ENCODE measurements at places on chromosomes 5 and 9.
A peak's percentile ranks its signal among the peaks of the same experiment; 100 is the strongest.

DNA sequence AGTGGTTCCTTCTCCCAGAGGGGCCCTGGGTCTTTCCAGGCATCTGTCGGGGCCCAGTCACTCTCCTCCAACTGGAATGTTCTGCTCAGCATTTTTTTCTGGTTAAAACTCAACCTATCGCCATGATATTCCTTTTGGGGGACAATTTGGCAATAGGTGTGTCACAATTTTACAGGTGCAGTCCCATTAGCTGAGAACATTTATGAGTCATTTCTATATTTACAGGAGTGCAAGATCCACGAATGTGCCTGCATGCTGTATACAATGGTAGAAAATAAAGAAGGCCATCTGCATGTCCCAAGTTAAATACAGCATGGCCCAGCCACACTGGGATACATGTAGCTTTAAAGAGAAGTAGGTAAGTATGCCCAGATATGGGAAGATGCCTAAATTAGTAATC, 28.8 kb upstream of the SEMA4D start:
- DNase-seq = no peak

GRCh38 chr5:2687746-2688145, 63.7 kb downstream of the IRX2 start:
- no peak for DNase-seq

DNA sequence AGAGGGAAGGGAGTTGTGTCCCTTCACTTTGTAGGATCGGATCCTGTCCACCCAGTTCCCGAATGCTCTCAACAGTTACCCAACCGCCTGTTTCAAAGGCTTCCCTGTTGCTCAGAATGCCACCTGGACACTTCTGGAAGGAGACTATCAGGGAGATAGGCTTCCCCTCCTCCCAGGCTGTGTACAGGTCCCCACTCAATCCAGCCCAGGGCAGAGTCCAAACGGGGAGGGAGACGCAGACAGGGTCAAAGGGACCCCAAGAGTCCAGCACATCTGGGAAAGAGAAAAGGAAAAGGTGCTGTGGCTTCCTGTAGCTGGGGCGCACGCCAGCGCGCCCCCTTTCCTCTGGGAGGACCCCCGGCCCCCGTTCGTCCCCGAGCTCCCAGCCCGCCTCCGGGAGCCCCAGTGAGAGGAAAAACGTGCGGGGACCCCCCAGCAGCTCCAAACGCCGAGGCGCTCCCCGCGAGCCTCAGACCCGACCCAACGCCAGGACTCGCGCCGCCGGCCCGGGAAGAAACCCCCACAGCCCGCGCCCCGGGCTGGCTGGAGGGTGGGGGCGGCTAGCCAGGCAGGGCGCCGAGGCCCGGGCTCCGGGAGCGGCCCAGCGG, 640 bp downstream of the SURF4 start:
- peak; percentile 44 for DNase-seq

- DNase-seq = peak; percentile 54
Observed at GRCh38 chr9:74742792-74743730, 144.7 kb downstream of the TRPM6 start.

DNA sequence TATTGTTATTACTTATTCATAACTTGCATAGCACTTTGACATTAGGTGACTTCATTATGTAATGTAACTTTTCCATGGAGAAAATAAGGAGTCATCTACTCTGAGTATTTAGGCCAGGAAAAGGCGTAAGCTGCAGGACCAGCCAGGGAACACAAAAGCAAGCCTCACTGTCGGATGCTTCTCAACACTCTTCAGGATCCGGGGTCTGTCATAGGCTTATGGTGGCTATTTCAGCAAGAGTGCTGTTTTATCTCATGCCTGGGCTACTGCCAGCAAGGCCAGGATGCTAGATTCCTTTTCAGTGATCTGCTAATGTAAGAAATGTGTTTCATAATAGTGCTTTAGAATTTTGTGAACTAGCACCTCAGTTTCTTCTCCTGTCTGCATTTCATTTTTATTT, 162.4 kb downstream of the CHSY3 start:
- DNase-seq = peak; percentile 67

DNA sequence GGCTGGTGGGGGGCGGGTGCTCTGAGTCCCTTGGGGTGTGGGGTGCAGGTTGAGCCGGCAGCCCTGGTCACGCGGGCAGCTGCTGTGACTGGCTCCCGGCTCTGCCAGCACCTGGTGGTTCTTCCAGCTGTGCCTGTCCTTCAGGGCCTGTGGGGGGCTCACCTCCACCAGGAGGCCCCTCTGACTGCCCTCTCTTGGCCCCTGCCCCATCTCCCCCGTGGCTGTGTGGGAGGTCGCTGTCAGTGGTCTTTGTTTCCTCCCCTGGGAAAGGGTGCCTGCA, 3.3 kb downstream of the RXRA start:
- no peak for DNase-seq

GRCh38 chr5:112308608-112309007, 110.5 kb downstream of the EPB41L4A start:
- peak; percentile 4 for DNase-seq

DNA sequence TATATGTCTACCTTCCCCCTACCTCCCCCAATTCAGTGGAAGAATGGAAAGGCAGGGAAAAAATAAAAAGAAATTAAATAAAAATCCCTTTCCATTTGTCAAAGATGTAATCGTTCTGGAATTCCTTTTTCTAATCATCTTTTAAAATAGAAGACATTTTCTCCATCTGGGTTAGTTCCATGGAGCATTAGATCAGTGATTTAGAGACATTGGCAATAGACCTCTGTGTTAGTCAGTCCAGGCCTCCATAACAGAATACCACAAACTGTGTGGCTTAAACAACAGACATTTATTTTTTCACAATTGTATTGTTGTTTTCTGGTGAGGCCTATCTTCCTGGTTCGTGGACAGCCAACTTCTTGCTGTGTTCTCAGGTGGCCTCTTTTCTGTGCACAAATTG, 516.6 kb upstream of the DAB2 start:
- DNase-seq = no peak

- peak; percentile 67 for DNase-seq
Observed at GRCh38 chr9:19148187-19148586, 20.9 kb upstream of the PLIN2 start.

DNA sequence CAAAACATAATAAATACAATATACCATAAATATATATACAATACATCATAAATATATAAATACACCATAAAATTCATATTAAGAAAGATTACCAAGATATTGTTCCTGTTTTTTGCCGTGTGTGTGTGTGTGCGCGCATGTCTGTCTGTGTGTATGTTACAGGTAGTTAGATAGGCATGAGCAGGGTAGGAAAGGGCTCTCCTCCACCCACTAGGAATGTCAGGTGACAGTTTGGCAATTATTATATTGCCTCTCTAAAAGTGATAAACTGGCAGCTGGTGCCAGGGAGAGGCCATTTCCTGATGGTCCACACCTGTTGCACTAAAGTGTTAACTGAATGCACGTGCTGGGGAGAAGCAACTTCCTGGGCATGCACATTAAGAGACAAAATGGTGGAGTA, 232.8 kb downstream of the ADAMTS6 start:
- no peak for DNase-seq

- peak; percentile 8 for DNase-seq
Observed at GRCh38 chr5:34412736-34413135, 243.4 kb upstream of the RAI14 start.

GRCh38 chr5:109468737-109469420, 59.1 kb upstream of the PJA2 start:
- DNase-seq = peak; percentile 97

- DNase-seq = no peak
Observed at GRCh38 chr5:122073864-122074263, 4.2 kb downstream of the LOX start.

GRCh38 chr9:114445616-114446015, 57.8 kb upstream of the AKNA start:
- DNase-seq = no peak

DNA sequence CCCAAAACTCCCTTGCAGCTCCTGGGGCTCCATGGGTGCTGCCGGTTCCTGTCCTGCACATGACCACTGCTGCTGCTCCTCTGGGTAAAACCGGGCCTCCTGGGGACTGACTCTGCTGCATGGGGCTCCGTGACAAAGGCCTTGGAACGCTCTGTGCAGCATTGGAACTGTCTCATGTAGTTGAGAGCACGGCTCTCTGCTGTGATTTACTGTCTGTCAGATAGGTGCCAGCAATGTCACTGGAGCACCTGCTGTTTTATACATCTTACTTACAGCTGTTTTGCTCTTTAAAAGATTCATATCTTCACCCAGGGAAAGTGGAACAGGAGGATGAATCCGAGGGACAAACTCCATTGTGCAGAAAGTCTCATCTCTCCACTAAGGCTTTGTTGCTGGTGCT, 138.1 kb downstream of the YIPF5 start:
- DNase-seq = no peak

DNA sequence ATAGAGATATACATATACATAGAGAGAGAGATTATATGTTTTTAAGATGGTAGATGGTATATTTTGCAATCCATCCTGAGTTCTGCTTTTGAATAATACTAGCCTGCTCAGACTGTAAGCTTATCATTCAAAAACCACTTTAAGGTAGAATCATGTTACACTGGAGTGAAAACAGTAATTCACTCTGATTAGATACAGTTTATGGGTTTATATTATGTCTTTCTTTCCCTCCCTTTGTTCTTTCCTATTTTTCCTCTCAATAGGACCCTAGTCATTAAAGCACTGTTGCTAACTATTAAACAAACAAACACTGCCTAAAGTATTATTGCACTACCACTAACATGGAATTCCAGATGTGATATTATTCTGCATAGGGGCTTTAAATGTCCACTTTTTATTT, 202.0 kb downstream of the ADAMTSL1 start:
- no peak for DNase-seq

GRCh38 chr5:31487506-31487905, 44.4 kb downstream of the DROSHA start:
- no peak for DNase-seq

DNA sequence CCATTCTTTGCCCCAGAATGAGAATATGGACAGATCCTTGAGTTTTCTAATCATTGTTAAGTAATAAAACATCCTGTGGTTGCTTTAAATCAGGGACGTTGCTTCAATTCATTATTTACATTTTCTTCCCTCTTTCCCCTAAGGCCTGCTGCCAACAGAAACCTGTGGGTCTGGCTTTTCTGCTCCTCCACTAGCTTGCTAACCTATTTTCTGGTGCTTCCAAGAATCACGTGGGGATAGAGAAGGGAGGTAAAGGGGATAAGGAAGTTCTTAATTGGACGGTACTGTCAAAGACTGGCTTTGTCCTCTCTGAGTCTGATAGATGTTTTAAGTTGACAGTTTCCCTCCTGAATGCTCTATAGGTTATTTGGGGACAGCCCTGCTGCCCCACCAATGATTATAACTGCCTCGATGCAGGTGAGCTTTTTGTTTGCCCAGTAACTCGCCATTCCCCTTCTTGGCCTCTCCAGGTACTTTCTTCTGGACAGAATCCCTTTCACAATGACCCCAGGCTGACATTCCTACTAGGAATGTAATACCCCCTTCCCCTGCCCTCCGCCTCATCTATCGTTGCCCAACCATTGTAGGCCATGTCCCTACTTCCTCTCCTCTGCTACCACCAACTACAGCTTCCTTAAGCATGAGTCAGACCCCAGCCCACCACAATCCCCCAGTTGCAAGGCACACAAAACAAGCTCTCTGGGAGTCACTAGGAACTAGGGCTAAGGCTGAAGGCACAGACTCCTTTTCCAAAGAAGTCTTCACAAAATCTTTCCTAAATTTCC, 19.9 kb upstream of the CPEB4 start:
- DNase-seq = peak; percentile 42

Measured in fibroblast of pulmonary artery (primary cell).